ENCODE measurements at places on chromosomes 7 and 10. TPM values are rescaled to one million over a fixed set of nuclear protein-coding genes. Genes with fewer than 3 reads are reported as not detected.
A peak's percentile ranks its signal among the peaks of the same experiment; 100 is the strongest.

Gene ANKRD61
- not detected for total RNA-seq

Gene GPR15LG
- 7.5 TPM for total RNA-seq

DNA sequence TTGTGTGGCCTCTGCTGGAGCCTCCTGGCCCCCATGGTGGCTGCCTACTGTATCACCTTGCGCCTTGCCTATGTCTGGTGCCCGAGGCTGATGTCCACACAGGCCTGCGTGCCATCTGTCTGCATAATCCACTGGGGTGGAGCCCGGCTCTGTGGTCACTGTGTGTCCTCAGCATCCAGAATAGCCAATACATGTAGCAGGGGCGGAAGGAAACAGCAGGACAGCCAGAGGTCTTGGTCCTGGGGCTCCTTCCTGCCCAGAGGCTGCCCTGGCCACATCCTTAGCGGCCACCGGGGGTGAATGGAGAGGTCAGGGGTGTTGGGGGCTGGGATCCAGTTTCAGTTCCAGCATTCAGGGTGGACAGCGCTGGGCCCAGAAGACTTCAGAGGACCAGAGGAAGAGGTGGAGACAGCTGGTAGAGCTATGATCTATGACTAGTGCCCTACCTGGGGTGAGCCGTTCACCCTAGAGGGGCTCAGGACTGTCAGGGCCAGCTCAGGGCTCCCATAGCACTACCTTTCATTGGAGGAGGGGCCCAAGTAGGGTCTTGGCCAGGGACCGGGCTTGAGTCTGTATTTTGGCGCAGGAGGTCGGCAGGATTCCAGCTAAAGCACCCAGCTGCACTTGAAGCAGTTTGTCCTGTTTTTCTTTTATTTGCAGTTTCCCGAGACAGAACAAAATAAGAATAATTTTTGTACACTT lies 15.9 kb downstream of the YKT6 start:
- H3K27ac ChIP-seq, result no peak overlapping the region
- no peak overlapping the region for H3K4me3 ChIP-seq
- H3K36me3 ChIP-seq, result peaks cover 24% of the 10 kb centered on the region
- no peaks in the 10 kb centered on the region for H3K4me1 ChIP-seq
- no peaks in the 10 kb centered on the region for H3K27me3 ChIP-seq

DNA sequence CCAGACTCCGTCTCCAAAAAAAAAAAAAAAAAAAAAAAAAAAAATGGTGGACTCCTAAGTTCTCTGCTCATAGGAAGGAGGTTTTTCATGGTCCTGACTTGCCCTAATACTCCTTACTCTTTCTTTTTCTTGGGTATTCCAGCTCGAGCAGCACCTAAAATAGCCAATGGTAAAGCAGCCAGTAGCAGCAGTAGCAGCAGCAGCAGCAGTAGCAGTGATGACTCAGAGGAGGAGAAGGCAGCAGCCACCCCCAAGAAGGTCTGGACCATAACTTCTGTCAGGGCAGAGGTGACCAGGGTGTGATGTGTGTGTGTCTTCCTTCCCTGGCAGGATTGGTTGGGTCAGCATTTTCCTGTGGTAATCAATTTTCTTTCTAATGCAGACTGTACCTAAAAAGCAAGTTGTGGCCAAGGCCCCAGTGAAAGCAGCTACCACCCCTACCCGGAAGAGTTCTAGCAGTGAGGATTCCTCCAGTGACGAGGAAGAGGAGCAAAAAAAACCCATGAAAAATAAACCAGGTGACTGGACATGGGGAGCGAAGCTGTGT lies 6.9 kb downstream of the NOLC1 start:
- H3K4me3 ChIP-seq, result no peak overlapping the region
- H3K4me1 ChIP-seq, result peaks cover 22% of the 10 kb centered on the region
- no peaks in the 10 kb centered on the region for H3K27me3 ChIP-seq
- H3K36me3 ChIP-seq, result peaks cover 70% of the 10 kb centered on the region
- H3K27ac ChIP-seq, result no peak overlapping the region
- no peak for DNase-seq

DNA sequence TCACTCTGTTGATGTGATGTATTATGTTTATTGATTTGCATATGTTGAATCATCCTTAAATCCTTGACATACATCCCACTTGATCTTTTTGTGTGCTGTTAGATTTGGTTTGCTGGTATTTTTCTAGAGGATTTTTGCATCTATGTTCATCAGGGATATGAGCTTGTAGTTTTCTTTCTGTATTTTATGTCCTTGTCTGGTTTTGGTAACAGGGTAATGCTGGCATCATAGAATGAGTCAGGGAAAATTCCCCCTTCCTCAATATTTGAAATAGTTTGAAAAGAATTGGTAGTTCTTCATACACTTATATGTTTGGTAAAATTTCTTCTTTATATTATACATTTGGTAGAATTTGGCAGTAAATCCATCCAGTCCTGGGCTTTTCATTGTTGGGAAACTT lies 89.4 kb upstream of the SLC13A1 start:
- H3K4me3 ChIP-seq, result no peak overlapping the region
- no peaks in the 10 kb centered on the region for H3K36me3 ChIP-seq
- H3K4me1 ChIP-seq, result no peaks in the 10 kb centered on the region
- H3K27ac ChIP-seq, result no peak overlapping the region

DNA sequence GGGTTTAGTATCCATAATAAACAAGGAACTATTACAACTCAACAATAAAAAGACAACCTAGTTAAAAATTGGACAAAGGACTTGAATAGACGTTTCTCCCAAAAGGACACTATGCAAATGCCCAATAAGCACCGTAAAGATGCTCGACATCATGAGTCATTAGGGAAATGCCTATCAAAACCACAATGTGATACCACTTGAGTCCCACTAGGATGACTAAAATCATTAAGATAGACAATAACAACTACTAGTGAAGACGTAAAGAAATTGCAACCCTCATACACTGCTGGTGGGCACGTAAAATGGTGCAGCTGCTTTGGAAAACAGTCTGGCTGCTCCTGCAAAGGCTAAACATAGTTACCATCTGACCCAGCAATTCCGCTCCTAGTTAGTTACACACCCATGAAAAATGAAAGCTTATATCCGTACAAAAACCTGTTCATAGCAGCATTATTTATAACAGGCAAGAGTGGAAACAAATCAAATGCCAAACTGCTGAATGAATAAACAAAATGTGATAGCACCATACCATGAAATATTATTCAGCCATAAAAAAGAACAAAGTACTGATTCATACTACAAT lies 17.3 kb downstream of the CCDC3 start:
- no peaks in the 10 kb centered on the region for H3K27me3 ChIP-seq
- no peaks in the 10 kb centered on the region for H3K4me1 ChIP-seq
- no peak overlapping the region for H3K4me3 ChIP-seq
- no peaks in the 10 kb centered on the region for H3K36me3 ChIP-seq
- H3K27ac ChIP-seq, result no peak overlapping the region
- DNase-seq, result no peak

Gene CYP3A5
- total RNA-seq, result 200 TPM

DNA sequence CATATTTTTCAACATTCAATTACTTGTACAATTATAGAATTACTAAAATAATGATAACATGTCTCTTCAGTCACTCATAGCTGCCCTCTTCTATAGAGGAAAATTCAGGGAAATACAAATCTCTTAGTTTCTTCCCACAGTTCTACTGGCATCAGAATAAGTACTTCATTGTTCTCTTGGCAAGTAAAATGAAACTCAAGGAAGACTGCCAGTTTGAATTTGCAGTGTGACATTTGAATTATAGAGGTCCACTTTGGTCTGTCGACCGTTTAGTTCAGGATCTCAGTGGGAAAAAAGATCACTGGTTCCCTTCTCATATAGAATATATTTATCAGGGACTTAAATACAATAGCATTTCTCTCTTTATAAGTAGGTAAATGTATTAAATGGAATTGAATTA lies 114.5 kb downstream of the PON1 start:
- H3K4me3 ChIP-seq, result no peak overlapping the region
- H3K4me1 ChIP-seq, result no peaks in the 10 kb centered on the region
- DNase-seq, result no peak
- no peaks in the 10 kb centered on the region for H3K36me3 ChIP-seq

DNA sequence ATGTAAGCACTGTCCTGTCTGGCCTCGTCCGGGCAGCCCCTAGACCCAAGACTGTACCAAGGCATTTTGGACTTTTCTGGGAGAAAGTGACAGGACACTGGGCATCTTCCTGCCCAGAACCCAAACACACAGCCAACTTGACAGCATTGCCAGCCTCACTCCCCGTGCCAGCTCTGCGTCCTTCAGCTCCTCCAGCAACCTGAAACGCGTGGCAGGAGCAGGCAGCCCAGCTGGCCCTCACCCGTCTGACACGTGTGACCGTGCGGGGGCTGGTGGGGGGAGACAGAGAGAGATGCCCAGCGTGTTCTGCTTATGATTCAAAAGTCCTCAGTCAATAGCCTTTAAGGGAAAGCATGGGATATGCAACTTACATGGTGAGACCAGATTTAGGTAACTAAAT lies 50.3 kb upstream of the SLC29A3 start:
- H3K36me3 ChIP-seq, result no peaks in the 10 kb centered on the region
- no peak overlapping the region for H3K27ac ChIP-seq
- H3K4me3 ChIP-seq, result no peak overlapping the region
- peaks cover 62% of the 10 kb centered on the region for H3K4me1 ChIP-seq

Gene GPR26
- total RNA-seq, result not detected

GRCh38 chr10:33117230-33117629 lies 159.2 kb upstream of the ITGB1 start:
- H3K4me3 ChIP-seq, result no peak overlapping the region
- peaks cover 8% of the 10 kb centered on the region for H3K4me1 ChIP-seq

GRCh38 chr7:81468526-81468925 lies 301.3 kb downstream of the HGF start:
- no peaks in the 10 kb centered on the region for H3K36me3 ChIP-seq
- H3K27ac ChIP-seq, result no peak overlapping the region
- no peak overlapping the region for H3K4me3 ChIP-seq
- peaks cover 16% of the 10 kb centered on the region for H3K4me1 ChIP-seq
- H3K27me3 ChIP-seq, result no peaks in the 10 kb centered on the region

DNA sequence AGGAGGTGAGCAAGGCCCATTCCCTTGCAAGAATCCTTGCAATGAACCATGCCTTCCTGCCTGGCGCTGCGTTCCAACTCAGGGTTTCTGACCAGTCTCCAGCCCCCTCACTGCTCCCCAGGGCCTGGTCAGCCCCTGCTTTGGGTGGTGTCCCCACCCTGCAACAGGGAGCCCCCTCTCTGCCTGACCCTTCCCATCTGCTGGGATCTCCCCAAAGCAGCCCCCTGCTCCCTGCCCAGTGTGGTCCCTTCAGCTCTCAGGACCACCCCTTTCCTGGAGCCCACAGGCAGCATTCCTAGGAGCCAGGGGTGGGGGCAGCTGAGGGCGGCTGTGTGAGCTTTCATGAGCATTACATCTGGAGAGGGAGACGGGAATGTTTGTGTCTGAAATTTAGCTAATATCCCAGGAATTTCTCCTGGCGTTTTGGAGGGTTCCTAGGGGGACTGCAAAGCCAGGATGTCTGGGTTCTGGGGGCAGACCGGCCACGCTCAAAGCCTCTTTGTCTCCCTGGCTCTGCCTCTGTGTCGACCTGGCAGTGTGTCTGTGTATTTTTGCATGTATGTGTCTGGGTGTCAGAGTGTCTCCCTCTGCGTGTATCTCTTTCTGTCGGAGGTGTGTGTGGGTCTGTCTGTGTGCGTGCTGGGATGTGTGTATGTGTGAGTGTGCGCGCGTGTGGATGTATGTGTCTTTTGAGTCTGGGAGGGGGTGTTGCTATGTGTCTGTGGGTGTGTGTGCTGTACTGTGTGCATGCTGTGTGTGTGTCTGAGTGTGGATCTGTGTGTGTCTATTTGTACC lies 300.5 kb upstream of the ZMIZ1 start:
- no peaks in the 10 kb centered on the region for H3K36me3 ChIP-seq
- DNase-seq, result peak; percentile 56
- H3K4me3 ChIP-seq, result no peak overlapping the region
- no peak overlapping the region for H3K27ac ChIP-seq
- H3K4me1 ChIP-seq, result peaks cover 13% of the 10 kb centered on the region

DNA sequence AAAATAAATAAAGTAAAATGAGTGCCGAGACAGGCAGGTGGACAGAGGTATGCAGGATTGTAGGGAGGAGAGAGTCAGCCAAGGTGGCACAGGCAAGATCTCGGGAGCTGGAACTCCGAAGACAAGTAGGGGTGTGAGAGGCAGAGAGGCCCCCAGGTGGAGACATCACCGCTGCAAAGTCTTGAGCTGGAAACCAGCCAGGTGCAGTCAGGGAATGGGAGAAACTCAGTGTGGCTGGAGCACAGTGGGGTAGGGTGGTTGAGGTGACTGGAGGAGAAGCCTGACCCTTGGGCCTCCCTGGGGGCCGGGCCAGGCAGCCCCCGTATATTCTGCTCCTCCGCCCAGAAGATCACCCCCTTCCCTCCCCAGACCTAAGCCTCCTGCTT lies 4.2 kb downstream of the EPHB4 start:
- peaks cover 20% of the 10 kb centered on the region for H3K4me1 ChIP-seq
- peaks cover 63% of the 10 kb centered on the region for H3K36me3 ChIP-seq
- H3K27me3 ChIP-seq, result no peaks in the 10 kb centered on the region
- no peak overlapping the region for H3K27ac ChIP-seq

DNA sequence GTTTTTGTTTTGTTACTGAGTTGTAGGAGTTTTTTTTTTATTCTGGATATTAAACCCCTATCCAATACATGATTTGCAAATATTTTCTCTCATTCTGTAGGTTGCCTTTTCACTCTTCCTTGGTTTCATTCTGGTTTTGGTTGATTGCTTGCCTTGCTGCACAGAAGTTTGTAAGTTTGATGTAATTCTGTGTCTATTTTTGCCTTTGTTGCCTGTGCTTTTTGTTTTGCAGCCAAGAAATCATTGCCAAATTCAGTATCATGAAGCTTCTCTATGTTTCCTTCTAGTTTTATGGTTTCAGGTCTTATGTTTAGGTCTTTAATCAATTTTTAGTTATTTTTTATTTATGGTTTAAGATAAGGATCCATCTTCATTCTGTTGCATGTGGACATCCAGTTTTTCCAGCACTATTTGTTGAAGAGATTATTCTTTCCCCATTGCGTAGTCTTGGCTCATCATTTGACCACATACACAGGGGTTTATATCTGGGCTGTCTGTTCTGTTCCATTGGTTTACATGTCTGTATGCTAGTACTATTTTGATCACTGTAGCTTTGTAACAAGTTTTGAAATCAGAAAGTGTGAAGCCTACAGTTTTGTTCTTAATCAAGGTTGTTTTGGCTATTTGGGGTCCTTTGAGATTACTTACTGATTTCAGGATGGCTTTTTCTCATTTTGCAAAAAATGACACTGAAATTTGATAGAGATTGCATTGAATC lies 26.4 kb downstream of the BMPR1A start:
- no peaks in the 10 kb centered on the region for H3K27me3 ChIP-seq
- H3K4me3 ChIP-seq, result no peak overlapping the region
- DNase-seq, result no peak
- H3K27ac ChIP-seq, result no peak overlapping the region
- peaks cover 31% of the 10 kb centered on the region for H3K4me1 ChIP-seq
- H3K36me3 ChIP-seq, result no peaks in the 10 kb centered on the region

Gene ZP3
- not detected for total RNA-seq

Gene GIMAP6
- 5.8 TPM for total RNA-seq

- H3K4me1 ChIP-seq, result peaks cover 32% of the 10 kb centered on the region
- DNase-seq, result peak; percentile 38
These were observed 44.9 kb downstream of the PPP1R3C start for GRCh38 chr10:91587710-91588638.

DNA sequence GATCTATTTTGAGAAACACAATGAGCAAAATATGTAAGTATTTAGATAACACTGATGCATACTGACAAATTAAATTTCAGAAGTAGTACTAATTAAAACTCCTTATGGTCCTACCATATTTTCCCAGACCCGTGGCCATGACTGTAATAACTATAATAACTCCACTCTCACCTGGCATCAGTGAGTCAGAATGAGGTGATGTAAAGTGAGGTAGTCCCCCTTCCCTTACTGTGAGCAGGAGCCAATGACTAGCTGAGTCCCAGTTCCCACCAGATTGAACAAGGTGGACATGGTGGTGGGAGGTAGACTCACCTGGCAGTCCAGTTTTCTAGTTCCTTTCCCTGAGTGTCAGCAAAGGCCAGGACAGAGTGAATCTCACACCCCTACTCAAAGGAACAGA lies 630.5 kb upstream of the IGFBP3 start:
- H3K4me1 ChIP-seq, result no peaks in the 10 kb centered on the region
- no peaks in the 10 kb centered on the region for H3K36me3 ChIP-seq
- no peaks in the 10 kb centered on the region for H3K27me3 ChIP-seq
- H3K27ac ChIP-seq, result no peak overlapping the region
- no peak overlapping the region for H3K4me3 ChIP-seq

Gene SLC26A5
- not detected for total RNA-seq
